ENCODE measurements at places on chromosomes 4 and X.

GRCh38 chrX:153561337-153561736 is 37.6 kb downstream of the CCNQ start:
- no peaks in the 10 kb centered on the region for H3K36me3 ChIP-seq
- no peak overlapping the region for H3K4me3 ChIP-seq
- DNase-seq = no peak
- H3K4me1 ChIP-seq = no peaks in the 10 kb centered on the region

DNA sequence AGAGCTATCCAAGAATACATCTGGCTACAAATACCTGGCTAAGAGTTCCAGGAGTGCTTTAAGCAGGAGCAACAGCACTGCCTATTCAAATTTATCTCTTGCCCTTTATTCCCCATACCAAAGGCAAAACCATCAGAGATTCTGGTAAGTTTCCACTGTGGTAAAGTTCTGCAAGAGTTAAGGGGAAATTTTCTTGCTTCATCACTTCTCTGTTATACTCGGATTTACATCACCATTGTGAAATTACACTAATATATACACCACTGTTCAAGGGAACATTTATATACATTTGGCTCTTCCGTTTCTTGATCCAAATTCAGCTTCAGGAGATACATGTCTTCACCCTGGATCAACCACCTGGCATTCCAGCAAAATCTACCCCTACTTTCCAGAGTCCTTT is 70.8 kb upstream of the PTPN13 start:
- no peak overlapping the region for H3K4me3 ChIP-seq
- H3K4me1 ChIP-seq = no peaks in the 10 kb centered on the region
- H3K36me3 ChIP-seq = 0 out of 2 replicates have a peak, but pooled peaks cover 5% of the 10 kb centered on the region
- H3K27ac ChIP-seq = no peak overlapping the region

- peaks cover 26% of the 10 kb centered on the region for H3K4me1 ChIP-seq
- H3K4me3 ChIP-seq = no peak overlapping the region
- DNase-seq = no peak
- H3K27ac ChIP-seq = no peak overlapping the region
- no peaks in the 10 kb centered on the region for H3K36me3 ChIP-seq
Observed at GRCh38 chrX:75118296-75118695, 37.8 kb downstream of the ABCB7 start.

GRCh38 chrX:139429913-139430312 is 100.6 kb upstream of the F9 start:
- H3K27ac ChIP-seq = no peak overlapping the region
- no peaks in the 10 kb centered on the region for H3K4me1 ChIP-seq
- H3K27me3 ChIP-seq = no peaks in the 10 kb centered on the region
- DNase-seq = peak; percentile 46
- H3K4me3 ChIP-seq = no peak overlapping the region
- no peaks in the 10 kb centered on the region for H3K36me3 ChIP-seq

DNA sequence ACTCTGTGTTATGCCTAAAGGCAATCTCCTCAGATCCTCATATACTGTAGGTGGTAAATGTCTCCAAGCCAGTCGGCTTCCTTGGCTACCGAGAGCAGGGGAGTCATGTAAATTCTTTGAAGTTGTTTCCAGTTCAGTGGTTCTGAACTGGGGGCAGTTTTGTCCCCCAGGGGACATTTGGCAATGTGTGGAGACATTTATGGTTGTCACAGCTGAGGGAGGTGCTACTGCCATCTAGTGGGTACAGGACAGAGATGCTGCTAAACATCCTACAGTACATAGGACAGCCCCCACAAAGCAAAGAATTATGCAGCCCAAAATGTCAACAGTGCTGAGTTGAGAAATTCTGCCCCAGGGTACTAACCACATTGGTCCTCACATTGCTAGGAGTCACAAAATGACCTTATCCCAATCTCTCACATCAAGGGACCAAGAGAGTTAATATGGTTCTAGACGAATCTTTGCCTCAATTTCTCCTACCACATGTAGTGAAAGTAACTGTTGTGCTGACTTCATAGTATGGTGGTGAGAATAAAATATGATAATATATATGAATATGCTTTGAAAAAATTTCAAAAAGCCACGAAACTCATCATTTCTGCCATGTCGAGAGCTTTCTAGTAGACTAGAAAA is 104.4 kb upstream of the ARHGAP24 start:
- no peak overlapping the region for H3K27ac ChIP-seq
- H3K27me3 ChIP-seq = no peaks in the 10 kb centered on the region
- no peak overlapping the region for H3K4me3 ChIP-seq
- DNase-seq = peak; percentile 69

GRCh38 chr4:1315836-1316536 is 26.3 kb downstream of the MAEA start:
- DNase-seq = no peak
- H3K4me1 ChIP-seq = no peaks in the 10 kb centered on the region
- H3K27ac ChIP-seq = no peak overlapping the region
- H3K4me3 ChIP-seq = no peak overlapping the region
- no peaks in the 10 kb centered on the region for H3K27me3 ChIP-seq
- H3K36me3 ChIP-seq = peaks cover 20% of the 10 kb centered on the region

DNA sequence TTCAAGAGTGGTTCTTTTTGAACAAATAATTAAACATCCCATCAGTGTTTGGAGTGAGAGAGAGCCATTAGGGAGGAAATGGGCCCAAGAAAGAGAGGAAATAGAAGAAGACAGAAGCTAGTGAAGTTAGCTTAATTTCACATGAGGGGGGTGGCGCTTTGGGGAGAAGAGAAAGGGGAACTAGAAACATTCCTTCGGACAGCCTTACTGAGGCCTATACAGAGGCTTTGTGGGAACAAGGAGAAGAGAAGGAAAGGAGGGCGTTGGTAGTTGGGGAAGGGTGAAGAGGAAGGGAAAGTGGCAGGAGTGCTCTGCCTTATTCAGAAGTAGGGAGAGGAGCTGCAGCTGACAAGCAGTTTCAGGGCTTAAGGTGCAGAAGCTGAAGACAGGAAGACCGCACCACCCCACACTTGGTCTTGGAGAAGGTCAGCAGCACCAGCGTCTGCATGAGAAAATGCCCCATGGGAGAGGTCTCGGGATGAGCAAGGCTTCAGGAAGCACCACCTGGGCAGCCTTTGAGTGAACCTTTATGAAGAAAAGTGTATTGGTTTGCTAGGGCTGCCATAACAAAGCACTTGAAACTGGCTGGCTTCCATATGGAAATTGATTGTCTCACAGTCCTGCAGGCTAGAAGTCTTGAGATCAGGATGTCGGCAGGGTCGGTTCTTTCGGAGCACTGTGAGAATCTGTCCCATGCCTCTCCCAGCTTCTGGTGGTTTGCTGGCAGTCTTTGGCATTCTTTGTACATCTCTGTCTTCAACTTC is 85.1 kb downstream of the KIT start:
- H3K4me3 ChIP-seq = no peak overlapping the region
- no peak for DNase-seq
- H3K4me1 ChIP-seq = peaks cover 19% of the 10 kb centered on the region

GRCh38 chrX:42783451-42783850 is 5.5 kb upstream of the PPP1R2C start:
- H3K27ac ChIP-seq = no peak overlapping the region
- no peaks in the 10 kb centered on the region for H3K36me3 ChIP-seq
- H3K4me1 ChIP-seq = no peaks in the 10 kb centered on the region
- DNase-seq = no peak

DNA sequence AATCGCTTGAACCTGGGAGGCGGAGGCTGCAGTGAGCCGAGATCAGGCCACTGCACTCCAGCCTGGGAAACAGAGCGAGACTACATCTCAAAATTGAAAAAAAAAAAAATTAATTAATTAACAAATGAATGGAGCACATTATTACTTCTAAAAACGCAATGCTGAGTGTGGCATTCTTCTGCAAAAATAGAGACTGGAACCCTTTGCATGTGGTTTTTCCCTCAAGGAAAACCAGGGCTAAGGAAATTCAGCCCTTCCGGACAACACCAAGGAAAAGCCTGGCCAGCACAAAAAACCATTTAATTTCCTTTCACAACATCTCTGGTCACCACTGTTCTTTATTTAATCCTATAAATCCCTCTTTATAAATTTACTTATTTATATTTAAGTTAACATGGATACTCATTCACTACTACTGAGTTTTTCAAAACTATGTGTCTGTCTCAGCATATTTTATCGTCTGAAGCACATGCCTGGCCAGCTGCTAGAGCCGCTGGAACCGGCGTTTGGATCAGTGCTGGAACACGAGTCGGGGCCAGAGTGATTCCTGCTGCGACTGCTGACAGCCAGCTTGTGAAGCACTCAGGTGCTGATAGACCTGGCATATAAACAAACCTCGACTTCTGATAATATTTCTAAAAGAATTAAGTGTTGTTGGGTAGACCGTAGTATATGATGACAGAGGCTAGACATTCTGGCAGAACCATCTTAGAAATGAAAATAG is 84.5 kb upstream of the WWC2 start:
- no peaks in the 10 kb centered on the region for H3K4me1 ChIP-seq
- DNase-seq = peak; percentile 8
- no peaks in the 10 kb centered on the region for H3K36me3 ChIP-seq
- H3K27ac ChIP-seq = no peak overlapping the region
- no peak overlapping the region for H3K4me3 ChIP-seq
- no peaks in the 10 kb centered on the region for H3K27me3 ChIP-seq

- no peak for DNase-seq
- H3K27ac ChIP-seq = no peak overlapping the region
- H3K27me3 ChIP-seq = peaks cover 42% of the 10 kb centered on the region
- no peak overlapping the region for H3K4me3 ChIP-seq
- H3K4me1 ChIP-seq = peaks cover 9% of the 10 kb centered on the region
Observed at GRCh38 chr4:2048831-2049230, 10.3 kb upstream of the NAT8L start.

- no peak overlapping the region for H3K4me3 ChIP-seq
- DNase-seq = no peak
- no peak overlapping the region for H3K27ac ChIP-seq
- H3K27me3 ChIP-seq = no peaks in the 10 kb centered on the region
Observed at GRCh38 chr4:142379277-142380051, 466.6 kb downstream of the INPP4B start.
